Heart left ventricle (tissue), 16 donors: ENCODE measurements at places on chromosomes 5 and 9. TPM values are rescaled to one million over a fixed set of nuclear protein-coding genes. Genes with fewer than 3 reads are reported as not detected.
A peak's percentile ranks its signal among the peaks of the same experiment; 100 is the strongest.

The TRPM6 gene
- total RNA-seq: 0.48 TPM

The GRM6 gene
- total RNA-seq: not detected

The SPINK7 gene
- not detected for total RNA-seq

The IRX4 gene
- total RNA-seq: 8.6 TPM

The ADAMTS16 gene
- total RNA-seq: not detected

The MARCHF11 gene
- 4.1 TPM for total RNA-seq

The LHX3 gene
- total RNA-seq: not detected

The GPX3 gene
- total RNA-seq: 1,420 TPM

The GRXCR2 gene
- not detected for total RNA-seq

GRCh38 chr9:23492126-23493002 lies 333.7 kb downstream of the ELAVL2 start:
- no peak overlapping the region for H3K4me3 ChIP-seq
- no peak overlapping the region for H3K27ac ChIP-seq
- H3K36me3 ChIP-seq: no peaks in the 10 kb centered on the region
- H3K4me1 ChIP-seq: no peaks in the 10 kb centered on the region
- H3K27me3 ChIP-seq: no peaks in the 10 kb centered on the region

DNA sequence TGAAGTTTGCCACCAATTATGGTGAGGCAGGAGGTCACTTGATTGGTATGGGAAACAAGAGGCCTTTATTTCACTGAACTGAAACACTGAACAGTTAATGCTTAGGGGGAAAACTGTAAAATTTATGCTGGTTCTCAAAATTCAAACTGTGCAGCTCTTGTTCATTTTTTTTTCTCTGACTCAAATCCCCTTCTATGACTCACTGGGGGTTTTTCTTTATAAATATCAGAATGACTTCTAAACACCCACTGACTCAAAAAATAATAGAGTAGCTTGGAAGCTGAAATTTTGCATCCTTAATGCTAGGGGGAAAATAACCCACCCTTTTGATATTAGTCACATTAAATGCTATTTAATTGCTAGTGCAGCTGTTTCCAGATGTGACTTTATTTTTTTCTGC lies 24.1 kb upstream of the OTP start:
- no peak overlapping the region for H3K4me3 ChIP-seq
- H3K27ac ChIP-seq: no peak overlapping the region
- H3K27me3 ChIP-seq: peaks cover 5% of the 10 kb centered on the region
- DNase-seq: no peak
- no peaks in the 10 kb centered on the region for H3K36me3 ChIP-seq

GRCh38 chr5:171311322-171312077 lies 2.5 kb downstream of the TLX3 start:
- peak overlapping the region; percentile 9 for H3K4me3 ChIP-seq
- no peaks in the 10 kb centered on the region for H3K36me3 ChIP-seq
- H3K27ac ChIP-seq: no peak overlapping the region
- H3K27me3 ChIP-seq: peaks cover 99% of the 10 kb centered on the region

- no peak for DNase-seq
- no peak overlapping the region for H3K27ac ChIP-seq
- no peak overlapping the region for H3K4me3 ChIP-seq
- H3K27me3 ChIP-seq: no peaks in the 10 kb centered on the region
- H3K4me1 ChIP-seq: no peaks in the 10 kb centered on the region
Observed at GRCh38 chr9:125949703-125950460, 202.7 kb downstream of the PBX3 start.

DNA sequence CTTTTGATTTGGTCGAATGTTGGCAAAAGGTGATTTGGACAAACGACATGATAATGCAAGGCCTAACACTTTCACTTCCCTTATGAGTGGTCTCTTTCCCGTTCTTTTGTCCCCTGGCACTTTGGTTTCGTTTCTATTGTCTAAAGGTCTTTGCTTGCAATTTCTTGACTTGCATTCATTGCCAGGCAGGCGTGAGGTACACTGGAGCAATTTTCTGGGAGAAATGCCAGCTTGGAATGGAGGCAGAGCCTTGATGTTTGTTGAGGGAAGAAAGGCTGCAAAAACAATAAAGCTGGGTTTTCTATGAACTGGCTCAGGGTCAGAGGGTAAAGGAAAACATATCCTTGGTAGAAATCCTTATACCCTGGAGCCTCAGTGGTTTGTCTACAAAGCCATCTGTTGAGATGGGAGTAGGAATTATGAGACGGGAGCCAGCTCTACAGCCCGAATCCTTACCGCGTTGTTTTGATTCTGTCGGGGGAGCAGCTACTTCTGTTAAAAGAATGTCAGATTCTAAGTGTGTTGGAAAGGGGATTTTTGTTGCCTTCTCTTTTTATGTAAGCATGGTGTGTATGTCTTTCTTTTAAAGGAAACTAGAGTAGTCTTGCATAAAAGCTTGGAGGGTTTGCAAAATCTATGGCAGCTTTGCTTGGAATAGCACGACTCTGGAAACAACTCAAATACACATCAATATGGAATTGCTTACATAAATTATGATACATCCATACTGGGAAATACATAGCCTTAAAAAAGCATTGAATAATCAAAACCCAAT lies 158.9 kb downstream of the RMI1 start:
- peaks cover 21% of the 10 kb centered on the region for H3K4me1 ChIP-seq
- no peak for DNase-seq
- H3K27me3 ChIP-seq: peaks cover 5% of the 10 kb centered on the region
- H3K27ac ChIP-seq: no peak overlapping the region

DNA sequence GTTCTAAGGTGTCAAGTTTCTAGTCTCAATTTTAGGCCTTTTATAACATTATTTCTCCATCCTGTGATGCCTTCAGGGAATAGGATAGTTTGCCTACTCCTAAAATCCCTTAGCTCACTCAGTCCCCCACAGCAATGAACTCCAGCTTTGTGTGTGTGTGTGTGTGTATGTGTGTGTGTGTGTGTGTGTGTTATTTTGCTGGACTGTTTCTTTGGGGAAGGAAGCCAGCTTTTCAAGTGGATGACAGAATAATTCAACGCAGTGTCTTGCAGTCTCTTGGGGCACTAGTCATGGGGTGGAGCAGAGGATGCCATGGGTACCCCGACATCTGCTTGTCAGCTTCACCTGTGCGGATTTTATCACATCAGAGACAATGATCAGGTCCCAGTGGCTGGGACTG lies 262.8 kb upstream of the DAPK1 start:
- H3K36me3 ChIP-seq: no peaks in the 10 kb centered on the region
- no peak overlapping the region for H3K4me3 ChIP-seq
- H3K27ac ChIP-seq: no peak overlapping the region
- H3K27me3 ChIP-seq: no peaks in the 10 kb centered on the region
- DNase-seq: no peak

DNA sequence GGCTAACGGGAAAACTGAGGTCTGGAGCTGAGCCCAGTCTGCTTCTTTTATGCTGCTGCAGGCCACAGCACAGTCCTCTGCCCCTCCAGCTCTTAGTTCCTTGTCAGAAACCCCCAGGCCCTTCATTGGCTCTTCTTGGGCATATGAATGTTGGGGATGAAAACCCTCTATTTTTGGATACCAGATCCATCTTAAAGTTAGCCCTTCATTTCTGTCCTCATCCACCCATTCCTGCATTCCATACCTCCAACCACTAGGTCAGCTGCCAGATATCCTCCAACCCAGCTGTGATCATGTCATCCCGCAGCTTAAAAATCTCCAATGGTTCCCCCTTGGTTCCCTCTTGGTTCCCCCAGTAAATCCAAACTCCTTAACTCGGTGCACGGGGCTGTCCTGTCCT lies 1.8 kb upstream of the SLC25A51 start:
- no peaks in the 10 kb centered on the region for H3K27me3 ChIP-seq
- peaks cover 34% of the 10 kb centered on the region for H3K4me1 ChIP-seq
- no peak overlapping the region for H3K4me3 ChIP-seq
- no peak overlapping the region for H3K27ac ChIP-seq
- DNase-seq: no peak

- DNase-seq: peak; percentile 35
- no peaks in the 10 kb centered on the region for H3K27me3 ChIP-seq
- H3K4me3 ChIP-seq: peak overlapping the region; percentile 74
- H3K27ac ChIP-seq: peak overlapping the region; percentile 90
Observed at GRCh38 chr5:157143127-157143971, 684 bp upstream of the MED7 start.

- H3K36me3 ChIP-seq: no peaks in the 10 kb centered on the region
- H3K4me3 ChIP-seq: no peak overlapping the region
- no peaks in the 10 kb centered on the region for H3K27me3 ChIP-seq
- no peak overlapping the region for H3K27ac ChIP-seq
- H3K4me1 ChIP-seq: no peaks in the 10 kb centered on the region
- no peak for DNase-seq
Observed at GRCh38 chr9:118570066-118570465, 799.2 kb downstream of the BRINP1 start.

DNA sequence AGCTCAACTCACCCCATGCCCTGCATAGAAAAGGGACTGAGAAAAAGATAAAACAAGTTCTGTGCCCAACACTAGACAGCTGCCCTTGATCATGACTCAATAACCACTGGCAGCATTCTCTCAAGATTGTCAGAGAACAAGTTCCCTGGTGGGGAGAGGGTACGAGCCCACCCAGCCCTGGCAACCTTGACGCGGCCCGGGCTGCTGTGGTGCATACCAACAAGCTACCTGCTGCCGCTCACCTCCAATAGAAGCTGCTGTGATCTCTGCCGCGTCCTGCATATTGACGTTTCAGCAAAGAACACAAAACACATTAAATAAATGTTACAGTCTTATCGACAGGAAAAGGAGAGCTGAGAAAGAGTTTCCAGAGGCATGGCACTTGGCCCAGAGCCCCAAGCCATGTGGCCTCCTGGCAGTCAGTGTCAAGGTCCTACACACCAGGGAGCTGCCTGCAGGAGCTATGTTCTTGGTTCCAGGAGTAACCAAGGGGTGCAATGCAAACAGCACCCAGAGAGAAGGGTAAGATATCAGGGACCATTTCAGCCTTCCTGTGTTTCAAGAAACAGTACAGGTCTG lies 28.3 kb downstream of the WHRN start:
- H3K4me3 ChIP-seq: no peak overlapping the region
- no peak for DNase-seq
- H3K27me3 ChIP-seq: peaks cover 6% of the 10 kb centered on the region
- no peaks in the 10 kb centered on the region for H3K4me1 ChIP-seq
- H3K36me3 ChIP-seq: no peaks in the 10 kb centered on the region
- H3K27ac ChIP-seq: no peak overlapping the region

- H3K27me3 ChIP-seq: no peaks in the 10 kb centered on the region
- H3K4me1 ChIP-seq: peaks cover 19% of the 10 kb centered on the region
- no peaks in the 10 kb centered on the region for H3K36me3 ChIP-seq
- H3K27ac ChIP-seq: peak overlapping the region; percentile 9
- no peak for DNase-seq
Observed at GRCh38 chr5:72369301-72369700, 49.1 kb downstream of the PTCD2 start.

GRCh38 chr5:68243681-68244080 lies 28.1 kb downstream of the PIK3R1 start:
- DNase-seq: no peak
- H3K36me3 ChIP-seq: no peaks in the 10 kb centered on the region
- peaks cover 81% of the 10 kb centered on the region for H3K4me1 ChIP-seq
- peak overlapping the region; percentile 63 for H3K27ac ChIP-seq
- H3K4me3 ChIP-seq: no peak overlapping the region

- H3K27me3 ChIP-seq: no peaks in the 10 kb centered on the region
- DNase-seq: no peak
Observed at GRCh38 chr9:21945606-21946005, 48.6 kb downstream of the CDKN2A start.

GRCh38 chr5:873328-873727 lies 19.3 kb downstream of the BRD9 start:
- peaks cover 43% of the 10 kb centered on the region for H3K36me3 ChIP-seq
- H3K4me1 ChIP-seq: peaks cover 6% of the 10 kb centered on the region
- no peak overlapping the region for H3K27ac ChIP-seq
- no peak overlapping the region for H3K4me3 ChIP-seq

- peaks cover 60% of the 10 kb centered on the region for H3K36me3 ChIP-seq
- DNase-seq: no peak
Observed at GRCh38 chr5:55969956-55970355, 24.8 kb downstream of the IL6ST start.

DNA sequence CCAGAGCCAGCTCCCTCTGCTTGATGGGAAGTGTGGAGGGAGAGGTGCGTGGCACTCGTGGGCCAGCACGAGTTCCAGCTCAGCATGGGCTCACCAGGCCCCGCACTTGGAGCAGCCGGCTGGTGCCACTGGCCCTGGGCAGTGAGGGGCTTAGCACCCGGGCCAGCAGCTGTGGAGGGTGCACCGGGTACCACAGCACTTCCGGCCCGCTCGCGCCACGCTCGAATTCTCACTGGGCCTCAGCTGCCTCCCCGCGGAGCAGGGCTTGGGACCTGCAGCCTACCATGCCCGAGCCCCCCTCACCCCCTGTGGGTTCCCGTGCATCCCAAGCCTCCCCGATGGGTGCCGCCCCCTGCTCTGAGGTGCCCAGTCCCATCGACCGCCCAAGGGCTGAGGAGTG lies 98.4 kb downstream of the DCP2 start:
- no peaks in the 10 kb centered on the region for H3K27me3 ChIP-seq
- H3K4me3 ChIP-seq: no peak overlapping the region
- H3K27ac ChIP-seq: no peak overlapping the region
- no peak for DNase-seq
- peaks cover under 1% of the 10 kb centered on the region for H3K36me3 ChIP-seq
- peaks cover 6% of the 10 kb centered on the region for H3K4me1 ChIP-seq

GRCh38 chr5:173454736-173455598 lies 126.8 kb upstream of the STC2 start:
- peaks cover 43% of the 10 kb centered on the region for H3K4me1 ChIP-seq
- no peak overlapping the region for H3K4me3 ChIP-seq
- H3K36me3 ChIP-seq: no peaks in the 10 kb centered on the region
- no peaks in the 10 kb centered on the region for H3K27me3 ChIP-seq

DNA sequence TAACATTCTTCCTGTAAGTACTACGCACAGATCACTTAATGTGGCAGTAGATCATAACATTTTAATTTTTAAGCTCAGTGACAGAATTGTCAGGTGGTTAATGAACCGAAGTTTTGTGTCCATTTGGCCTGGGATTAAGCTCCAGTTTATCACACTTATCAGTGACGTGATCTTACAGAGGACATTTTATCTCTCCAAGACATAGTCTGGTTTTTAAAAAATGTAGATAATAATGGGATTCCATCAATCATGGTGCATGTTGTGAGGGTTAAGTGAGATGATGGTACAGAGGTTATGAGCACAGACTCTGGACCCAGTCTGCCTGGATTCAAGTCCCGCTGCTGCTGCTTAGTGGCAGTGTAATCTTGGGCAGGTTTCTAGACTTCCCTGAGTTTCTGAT lies 66.0 kb upstream of the ZFAND5 start:
- no peaks in the 10 kb centered on the region for H3K36me3 ChIP-seq
- H3K4me3 ChIP-seq: no peak overlapping the region
- H3K27ac ChIP-seq: no peak overlapping the region
- H3K27me3 ChIP-seq: no peaks in the 10 kb centered on the region
- DNase-seq: no peak
